ENCODE measurements at places on chromosomes 7 and 10.

DNA sequence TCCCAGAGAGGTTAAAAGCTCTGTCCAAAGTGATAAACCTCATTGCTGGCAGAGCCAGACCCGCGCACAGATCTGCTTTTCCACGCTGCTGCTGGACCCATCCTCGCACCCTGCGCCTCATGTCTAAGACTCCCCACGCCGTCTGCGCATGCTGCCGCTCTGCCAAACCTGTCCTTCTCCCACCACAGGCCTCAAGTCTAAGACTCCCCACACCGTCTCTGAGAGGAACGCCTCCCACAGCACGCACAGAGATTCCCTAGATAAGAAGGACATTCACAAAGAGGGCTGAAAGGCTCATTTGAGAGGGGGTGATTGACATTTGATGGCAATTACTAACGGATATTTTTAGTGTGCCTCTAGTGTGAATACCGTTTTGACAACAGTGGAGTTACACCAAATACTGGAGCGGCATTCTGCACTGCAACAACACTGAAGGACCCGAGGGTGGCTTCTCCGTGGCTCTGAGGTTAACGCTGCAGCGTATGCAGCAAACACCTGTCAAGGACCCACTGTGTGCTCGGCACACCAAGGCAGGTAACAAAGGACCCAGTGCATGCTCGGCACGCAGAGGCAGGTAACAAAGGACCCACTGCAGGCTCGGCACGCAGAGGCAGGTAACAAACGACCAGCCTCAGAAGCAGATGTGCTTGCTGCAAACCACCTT is 231.4 kb downstream of the DNAJB6 start:
- no peak for DNase-seq

GRCh38 chr10:86257683-86258082 is 108.9 kb downstream of the GRID1 start:
- no peak for DNase-seq

DNA sequence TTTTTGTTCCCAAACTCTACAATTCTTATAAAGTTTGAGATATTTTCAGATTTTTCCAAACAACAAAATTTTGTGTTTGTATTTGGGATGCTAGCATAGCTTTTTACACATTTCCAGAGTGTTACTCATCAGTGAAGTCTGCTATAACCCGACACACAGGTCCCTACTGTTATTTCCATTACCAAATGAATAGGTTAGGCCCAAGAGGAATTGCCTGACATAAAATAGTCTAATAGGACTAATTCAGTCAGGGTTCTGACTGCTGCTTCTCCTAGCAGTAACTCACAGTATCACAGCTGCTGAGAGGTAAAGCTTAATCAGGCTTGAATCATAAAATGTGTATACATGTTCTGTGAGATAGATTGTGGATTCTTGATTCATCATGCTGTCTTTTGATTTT is 49.1 kb upstream of the STRIP2 start:
- DNase-seq = no peak

GRCh38 chr10:132209130-132209529 is 22.4 kb downstream of the DPYSL4 start:
- no peak for DNase-seq

DNA sequence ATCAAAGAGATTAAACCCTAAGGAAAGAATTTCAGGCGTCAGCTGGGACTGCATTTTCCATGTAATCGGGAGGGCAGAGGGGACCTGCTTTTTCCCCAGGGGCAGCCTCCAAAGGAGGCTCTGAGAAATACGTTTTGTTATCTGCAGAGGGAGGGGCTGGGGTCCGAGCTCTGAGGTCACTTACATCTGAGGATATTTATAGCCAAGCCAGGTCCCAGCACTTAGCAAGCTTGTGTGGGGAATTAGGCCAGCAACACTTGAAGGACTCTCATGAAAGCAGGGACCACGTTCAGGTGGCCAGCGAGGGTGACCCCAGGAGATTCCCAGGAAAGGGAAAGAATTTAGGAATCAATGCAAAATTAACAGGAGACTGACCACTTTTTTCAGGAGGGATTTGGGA is 20.6 kb upstream of the GDI2 start:
- no peak for DNase-seq

DNA sequence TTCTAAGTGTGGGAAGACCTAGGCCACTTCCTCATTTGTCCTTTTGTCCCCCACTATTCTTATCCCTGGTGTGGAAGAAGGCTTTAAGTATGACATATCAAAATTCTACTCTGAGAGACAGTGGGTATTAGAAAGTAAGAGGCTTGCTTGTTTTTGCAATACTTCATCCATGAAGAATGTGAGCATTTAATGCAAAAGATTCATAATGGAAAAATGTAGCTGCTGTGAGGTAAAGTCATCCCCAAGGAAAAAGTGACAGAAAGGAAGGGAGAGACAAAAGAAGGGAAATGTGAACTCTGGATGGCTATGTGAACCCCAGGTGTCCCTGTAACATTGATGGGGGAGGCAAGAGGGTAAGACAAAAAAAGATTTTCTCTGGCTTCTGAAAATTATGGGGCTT is 607.5 kb downstream of the SORCS1 start:
- DNase-seq = no peak

GRCh38 chr7:33418251-33418701 is 288.9 kb downstream of the BBS9 start:
- DNase-seq = no peak

DNA sequence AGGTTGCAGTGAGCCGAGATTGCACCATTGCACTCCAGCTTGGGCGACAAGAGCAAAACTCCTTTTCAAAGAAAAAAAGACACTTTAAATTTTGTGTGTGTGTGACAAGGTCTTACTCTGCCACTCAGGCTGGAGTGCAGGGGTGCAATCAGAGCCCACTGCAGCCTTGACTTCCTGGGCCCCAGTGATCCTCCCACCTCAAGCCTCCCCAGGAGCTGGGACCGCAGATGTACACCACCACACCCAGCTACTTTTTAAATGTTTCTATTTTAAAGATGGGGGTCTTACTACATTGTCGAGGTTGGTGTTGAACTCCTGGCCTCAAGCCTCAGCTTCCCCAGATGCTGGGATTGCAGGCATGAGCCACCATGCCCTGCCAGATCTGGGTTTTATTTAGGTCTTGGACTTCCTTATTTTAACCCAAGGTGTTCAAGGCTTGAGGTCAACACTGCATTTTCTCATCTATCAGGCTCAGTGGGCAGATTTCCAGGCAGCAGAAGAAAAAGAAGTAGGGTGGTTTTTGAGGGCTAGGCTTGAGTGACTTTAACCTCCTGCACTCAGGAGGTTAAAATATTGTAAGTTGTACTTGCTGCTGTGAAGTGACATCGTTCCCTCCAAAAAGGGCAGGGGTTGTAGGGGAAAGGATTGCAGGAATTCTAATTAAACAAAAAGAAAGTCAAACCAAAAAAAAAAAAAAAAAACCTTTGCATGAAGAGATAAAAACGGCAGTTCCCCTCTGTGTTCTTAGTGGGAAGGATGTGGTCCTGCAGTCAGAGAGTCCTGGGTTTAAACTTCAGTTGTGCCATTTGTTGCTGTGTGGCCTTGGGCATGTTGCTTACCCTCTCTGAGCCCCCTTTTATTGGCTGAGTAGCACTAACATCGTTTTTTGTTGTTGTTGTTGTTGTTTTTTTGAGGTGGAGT is 71.5 kb downstream of the CARD11 start:
- DNase-seq = no peak

DNA sequence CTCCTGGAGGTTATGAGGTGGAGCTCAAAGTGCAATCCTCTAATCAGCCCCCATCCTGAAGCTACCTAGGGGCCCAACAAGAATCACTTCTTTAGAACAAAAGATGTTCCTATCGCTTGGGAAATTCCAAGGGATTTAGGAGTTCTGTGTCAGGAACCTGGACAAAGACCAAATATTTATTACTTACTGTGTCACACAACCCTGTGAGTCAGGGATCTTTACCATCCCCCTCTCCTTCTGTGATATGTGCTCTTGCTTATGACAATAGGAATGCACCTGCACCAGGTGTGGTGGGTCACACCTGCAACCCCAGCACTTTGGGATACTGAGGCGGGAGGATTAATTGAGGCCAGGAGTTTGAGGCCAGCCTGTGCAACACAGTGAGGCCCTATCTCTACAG is 485.8 kb downstream of the PLXDC2 start:
- DNase-seq = no peak

DNA sequence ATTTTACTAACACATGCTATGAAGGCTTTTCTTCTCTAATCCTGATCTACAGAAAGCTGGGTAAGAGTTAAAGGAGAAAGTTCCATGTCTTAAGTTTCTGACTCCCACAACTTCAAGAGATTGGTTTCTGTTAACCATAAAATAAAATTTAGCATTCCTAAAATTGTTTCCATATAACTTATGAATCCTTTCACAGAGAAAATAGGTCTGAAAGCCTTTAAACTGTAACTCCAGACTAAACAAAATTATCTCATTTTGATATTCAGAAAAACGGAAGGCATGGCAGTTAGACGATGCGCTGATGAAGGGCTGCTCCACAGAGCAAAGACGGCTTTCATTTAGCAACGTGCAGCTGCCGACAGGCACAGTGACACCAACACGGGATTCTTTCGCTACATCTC is 133.3 kb downstream of the SLC25A13 start:
- no peak for DNase-seq

- no peak for DNase-seq
These were observed 46.7 kb downstream of the TNS3 start for GRCh38 chr7:47535035-47535703.

DNA sequence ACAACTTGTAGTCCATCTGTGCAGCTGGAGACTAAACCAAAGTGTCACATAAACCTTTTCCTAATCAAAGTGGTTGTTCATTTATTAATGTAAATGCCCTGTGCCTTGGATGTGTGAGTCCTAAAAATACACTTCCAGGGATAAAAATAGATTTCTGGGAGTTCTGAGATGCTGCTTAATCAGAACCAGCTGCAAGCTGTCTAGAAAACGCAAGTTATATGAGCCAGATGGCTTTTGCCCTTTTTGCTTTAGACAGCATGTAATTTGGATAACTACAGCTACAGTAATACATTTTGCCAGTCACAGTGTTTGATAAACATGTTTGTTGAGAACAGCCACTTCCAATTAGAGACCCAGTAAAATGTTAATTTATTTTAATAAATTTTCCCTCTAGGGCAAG is 185.1 kb upstream of the PRPS1L1 start:
- no peak for DNase-seq

DNA sequence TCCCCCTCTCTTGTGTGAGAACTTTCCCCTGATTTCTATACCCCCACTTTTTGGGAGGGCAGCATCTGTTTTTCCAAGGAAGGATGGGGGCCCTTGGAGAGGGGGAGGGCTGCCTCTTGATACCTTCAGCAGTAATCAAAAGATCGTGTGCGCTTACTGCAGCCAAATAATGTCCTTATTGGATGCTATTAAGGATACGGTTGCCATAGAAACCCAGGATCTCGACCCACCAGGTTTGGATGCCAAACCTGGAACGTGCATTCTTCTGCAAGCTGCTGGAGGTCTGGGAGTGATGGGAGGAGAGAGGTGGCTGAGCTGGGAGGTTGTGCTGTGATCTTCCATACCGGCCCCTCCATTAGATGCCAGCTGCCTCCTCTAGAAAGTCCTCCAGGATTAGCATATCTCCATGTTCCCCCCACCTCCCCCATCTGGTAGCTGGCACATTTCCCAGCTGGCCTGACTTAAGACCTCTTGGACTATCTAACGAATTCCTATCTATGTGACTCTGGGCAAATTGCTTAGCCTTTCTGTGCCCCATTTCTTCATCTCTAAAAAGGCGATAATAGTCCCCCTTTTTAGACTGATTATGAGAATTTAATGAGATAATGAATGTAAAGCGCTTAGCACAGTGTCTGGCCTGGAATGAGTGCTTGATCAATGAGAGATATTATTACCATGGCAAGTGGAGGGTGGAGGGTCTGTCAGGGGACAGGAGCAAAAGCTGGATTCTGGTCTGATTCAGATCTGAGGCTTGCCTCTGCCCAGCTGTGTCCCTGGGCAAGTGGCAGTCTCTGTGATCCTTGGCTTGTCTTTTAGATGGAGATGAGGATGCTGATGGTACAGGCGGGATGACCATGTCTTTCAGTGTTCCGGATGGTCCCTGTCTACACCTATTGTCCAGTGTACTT is 78.5 kb upstream of the PCBD1 start:
- no peak for DNase-seq

DNA sequence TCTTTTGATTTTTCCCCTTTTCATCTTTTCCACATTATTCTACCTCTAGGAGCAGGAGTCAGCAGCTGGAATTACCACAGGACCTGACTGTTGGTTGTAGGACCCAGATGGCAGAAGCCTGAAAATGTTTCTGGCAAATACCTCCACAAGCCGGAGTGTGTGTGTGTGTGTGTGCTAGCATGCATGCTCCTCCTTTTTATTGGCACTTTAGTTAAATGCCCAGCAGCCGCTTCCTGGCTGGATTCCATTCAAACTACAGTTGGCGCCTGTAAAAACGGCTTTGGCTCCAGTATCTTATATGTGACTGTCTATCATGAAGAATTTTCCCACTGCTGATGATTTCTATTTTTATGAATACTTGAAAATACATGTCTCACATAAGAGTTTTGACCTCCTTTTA is 319.7 kb upstream of the SP4 start:
- DNase-seq = peak; percentile 74

GRCh38 chr7:25249772-25250171 is 21.5 kb upstream of the NPVF start:
- peak; percentile 43 for DNase-seq

- no peak for DNase-seq
These were observed 23.0 kb downstream of the ASB15 start for GRCh38 chr7:123624527-123625183.

DNA sequence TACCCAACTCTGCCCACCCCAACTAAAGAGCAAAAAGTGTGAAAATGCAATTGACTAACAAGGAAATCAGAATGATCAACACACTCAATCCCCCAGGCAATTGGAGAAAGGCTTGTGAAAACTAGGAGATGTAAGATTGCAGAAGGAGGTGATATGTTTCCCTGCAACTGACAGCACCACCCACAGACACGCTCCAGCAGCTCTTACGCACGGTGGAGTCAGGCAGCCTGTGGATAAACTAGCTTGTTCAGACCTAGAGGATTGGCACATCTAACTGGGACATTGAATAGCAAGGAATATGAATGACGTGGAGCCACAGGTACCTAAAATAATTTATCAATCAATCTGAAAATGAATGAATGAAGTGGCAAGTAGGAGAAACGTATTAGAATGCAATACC is 125.7 kb upstream of the MYO3A start:
- no peak for DNase-seq

DNA sequence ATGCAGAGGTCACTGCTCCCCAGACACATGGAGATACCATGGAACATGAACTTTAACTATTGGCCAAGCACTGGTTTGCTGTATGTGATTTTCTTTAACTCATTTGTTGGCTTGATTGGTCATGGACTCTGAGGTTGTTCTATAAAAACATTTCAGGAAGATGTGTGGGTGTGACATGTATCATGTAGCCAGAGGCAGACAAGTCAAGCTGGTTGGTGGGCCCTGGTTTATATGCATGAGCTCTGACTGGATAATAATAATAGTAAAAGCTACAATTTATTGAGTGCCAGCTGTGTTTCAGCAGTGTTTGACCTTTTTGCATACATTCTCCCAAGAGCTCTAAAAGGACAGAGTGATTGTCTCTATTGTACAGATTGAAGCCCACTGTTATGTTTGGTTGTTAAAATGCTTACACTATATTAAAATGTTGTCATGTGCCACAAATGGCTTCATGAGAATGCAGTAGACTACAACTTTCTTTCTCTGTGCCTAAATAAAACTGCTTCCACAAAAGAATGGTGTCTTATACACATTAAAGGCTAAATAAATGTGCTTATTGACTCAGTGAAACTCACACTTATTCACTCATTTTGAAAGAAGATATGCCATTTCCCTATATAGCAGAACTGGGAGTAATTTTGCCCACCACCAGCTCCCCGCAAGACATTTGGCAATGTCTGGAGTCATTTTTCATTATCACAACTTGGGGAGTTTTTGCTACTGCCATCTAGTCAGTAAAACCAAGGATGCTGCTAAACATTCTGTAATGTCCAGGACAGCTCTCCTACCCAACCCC is 243.6 kb upstream of the NFE2L3 start:
- no peak for DNase-seq

- DNase-seq = no peak
These were observed 375.0 kb upstream of the FZD8 start for GRCh38 chr10:36017137-36017536.
